Stimulated activated CD8-positive, alpha-beta memory T cell treated with anti-CD3 and anti-CD28 coated beads, Interleukin-4, amount 100 ng/mL, for 1 hour (primary cell): ENCODE measurements at places on chromosomes 12 and 14.

- DNase-seq: no peak
Observed at GRCh38 chr12:49925433-49926204, 21.9 kb upstream of the FAIM2 start.

DNA sequence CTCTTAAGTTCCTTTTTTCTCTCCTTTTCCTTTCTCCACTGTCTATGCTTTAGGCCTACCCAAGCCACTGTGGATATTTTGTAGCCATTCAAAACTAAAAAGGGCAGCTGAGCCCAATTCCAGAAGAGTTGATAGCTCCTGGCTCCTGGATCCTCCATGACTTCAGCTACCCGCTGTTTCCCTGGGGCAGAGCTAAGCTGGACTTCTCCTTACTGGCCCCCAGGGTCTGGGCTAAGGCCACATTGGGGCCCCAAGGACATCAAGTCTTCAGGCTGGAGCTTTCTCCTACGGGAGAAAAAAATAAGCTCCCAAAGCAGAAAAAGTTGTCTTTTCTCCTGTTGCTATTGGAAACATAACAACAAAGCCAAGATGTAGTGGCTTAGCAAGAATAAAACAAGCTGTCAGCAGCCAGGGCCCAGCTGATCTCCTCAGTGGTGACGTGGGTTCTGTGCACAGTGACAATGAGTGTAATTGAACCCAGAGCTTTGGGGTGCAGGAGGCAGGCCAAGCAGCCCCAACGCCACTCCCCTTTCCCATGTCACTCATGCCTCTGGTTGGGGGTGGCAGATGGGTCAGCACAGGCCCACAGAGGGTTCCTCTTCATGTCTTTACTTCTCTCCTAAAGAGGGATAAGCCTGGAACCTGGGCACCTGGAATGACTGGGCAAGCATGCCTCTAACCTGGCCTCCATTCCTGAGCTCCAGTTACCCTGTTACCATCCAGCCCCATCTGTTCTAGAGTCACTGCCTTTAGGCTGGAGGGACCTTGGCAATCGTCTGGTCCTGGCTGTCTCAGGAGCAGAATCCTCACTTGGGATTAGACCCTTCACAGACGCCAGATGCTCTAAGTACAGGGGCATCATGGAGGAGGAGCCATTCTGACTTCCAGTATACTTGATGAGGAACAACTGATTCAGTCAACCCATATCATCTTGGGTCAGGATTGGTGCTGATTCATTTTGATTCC, 171.2 kb downstream of the ZFP36L1 start:
- DNase-seq: no peak

DNA sequence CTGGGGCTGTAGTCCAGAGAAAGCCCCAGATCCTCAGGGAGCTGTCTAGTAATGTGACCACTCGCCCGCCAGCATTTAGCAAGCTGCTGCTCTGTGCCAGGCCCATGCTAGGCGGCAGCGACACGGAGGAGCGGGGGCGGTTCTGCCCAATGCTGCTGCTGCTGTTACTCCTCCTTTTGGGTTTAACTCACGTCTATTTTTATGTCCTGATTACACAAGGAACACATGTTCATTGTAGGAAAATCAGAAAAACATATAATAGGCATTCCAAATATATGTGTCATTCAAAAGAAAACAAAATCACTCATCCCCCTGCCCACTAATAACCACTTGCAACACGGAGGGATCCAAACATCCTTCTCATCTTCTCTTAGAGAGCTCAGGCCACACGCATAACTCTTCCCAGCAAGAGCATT, 30.4 kb downstream of the CCDC92 start:
- no peak for DNase-seq

GRCh38 chr12:10126413-10126812, 3.6 kb downstream of the CLEC7A start:
- no peak for DNase-seq

GRCh38 chr12:24979976-24980730, 31.3 kb upstream of the BCAT1 start:
- DNase-seq: no peak

GRCh38 chr14:105126981-105127329, 41.6 kb downstream of the JAG2 start:
- DNase-seq: no peak

DNA sequence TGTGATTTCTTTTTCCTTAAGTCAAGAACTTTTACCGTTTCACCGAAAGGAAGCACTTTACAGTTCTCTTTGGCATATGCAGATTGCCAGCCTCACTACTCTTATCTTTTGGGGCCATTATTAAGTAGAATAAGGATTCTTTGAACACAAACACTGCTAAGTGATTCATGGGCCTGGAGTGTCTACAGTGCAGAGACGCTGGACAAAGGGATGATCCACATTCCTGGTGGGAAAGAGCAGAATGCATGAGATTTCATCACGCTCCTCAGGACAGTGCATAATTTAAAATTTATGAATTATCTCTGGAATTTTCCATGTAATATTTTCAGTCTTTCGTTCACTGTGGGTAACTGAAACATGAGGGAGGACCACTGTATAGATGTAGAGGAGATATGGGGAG, 90.2 kb downstream of the TTLL5 start:
- DNase-seq: no peak

GRCh38 chr14:73924337-73924736, 25.6 kb downstream of the FAM161B start:
- no peak for DNase-seq

DNA sequence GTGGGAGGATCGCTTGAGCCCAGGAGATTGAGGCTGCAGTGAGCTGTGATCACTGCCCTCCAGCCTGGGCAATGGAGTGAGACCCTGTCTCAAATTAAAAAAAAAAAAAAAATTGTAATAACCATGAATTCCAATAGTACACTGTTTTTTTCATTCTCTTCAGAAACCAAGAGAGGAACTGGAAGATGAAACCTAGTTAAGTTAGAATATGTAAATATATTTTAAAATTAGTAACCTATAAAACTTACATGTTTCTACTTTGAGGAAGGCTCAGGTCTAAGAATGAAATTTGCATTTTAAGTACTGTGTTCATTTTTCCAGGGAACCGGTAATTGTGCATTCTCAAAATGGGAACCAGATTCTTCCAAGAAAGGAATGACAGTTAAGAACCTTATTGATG, 18.8 kb downstream of the KNTC1 start:
- DNase-seq: no peak

DNA sequence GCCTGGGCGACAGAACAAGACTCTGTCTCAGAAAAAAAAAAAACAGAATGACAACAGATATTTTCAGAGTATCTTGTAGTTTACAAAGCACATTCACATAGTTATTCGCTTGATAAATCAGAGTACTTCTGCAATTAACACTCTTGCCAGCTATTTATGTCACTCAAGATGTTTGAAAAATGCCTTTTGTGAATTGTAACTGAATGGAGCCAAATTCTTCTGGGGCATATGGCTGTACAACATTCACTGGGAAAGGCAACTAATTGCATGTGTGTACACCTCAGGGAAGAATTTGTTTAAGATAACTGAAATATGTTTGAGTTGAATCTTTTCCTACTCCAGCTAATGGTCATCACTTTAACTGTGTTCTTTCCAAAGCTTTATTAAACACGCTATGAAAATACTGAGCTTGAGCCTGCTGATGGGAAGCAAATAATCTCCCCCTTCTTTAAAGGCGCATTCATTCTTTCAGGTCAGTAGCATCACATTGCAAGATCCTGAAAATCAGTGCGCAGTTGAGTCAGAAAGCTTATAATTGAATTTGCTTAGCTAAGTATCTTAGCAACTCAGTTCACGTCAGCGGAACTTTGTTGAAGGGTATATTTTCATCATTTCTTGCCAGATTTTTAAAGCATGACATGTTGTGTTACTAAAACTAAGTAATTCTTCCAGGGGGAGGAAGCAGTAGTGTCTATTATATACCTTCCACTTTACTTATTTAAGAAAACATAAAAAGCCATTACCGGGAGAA, 66.6 kb downstream of the SINHCAF start:
- no peak for DNase-seq

GRCh38 chr12:130606231-130606630, 109.9 kb downstream of the RIMBP2 start:
- DNase-seq: no peak
